ENCODE measurements at places on chromosomes 6 and 20.
A peak's percentile ranks its signal among the peaks of the same experiment; 100 is the strongest.

DNA sequence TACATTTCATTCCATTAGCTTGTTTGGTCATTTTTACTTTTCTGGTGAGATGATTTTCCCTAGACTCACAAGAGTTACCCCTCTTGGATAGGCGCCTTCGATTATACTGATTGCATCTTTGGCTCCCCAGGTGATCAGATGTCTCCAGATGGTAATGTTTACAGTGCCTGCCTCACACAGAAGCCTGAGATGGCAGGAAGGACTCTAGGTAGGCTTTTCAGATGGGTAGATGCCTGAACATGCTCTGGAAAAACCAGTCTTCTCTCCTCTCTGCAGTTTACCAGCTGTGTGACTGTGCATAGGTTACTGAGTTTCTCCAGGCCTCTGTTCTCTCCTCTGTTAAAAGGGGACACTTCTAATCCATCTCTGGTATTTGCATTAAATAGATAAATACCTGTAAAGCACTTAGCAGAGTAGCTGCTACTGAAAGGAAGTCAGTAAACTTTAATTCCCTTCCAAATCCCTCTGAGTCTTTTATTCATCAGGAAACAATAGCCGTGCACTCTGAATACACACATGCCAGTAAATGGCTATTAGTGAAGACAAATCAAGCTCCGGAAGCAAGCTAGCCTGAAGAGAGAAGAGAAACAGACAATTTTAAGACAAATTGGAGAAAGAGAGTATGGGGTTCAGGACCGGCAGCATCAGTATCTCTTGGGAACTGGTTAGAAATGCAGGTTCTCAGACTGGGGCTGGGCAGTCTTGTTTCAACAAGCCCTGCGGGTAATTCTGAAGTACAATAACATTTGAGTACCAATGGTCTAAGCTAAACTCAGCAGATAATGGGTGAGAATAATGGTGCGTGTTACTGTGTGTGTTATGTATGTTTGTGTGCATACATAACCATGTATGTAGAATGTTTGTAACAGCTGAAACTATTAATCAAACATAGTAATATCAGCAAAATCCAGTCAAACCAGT, 139.4 kb downstream of the UST start:
- DNase-seq: no peak

DNA sequence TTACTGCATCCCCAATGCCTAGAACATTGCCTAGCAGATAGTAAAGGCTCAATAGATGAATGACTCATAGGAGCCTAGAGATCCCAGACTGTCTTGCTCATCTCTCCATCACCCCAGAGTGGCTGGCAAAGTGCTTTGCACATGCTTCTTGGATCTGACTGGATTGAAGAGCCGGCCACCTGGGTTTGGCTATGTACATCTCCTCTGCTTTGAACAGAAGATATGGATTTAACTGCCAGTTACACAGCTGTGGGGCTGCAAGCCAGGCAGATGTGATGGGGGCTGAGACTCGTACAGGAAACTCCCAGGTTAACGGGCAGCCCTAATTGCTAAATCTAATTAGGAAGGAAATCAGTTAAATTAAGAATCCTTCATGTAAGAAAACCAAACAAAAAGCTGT, 28.6 kb downstream of the MYLIP start:
- DNase-seq: no peak

- no peak for DNase-seq
Observed at GRCh38 chr6:105102186-105102585, 77.6 kb downstream of the POPDC3 start.

DNA sequence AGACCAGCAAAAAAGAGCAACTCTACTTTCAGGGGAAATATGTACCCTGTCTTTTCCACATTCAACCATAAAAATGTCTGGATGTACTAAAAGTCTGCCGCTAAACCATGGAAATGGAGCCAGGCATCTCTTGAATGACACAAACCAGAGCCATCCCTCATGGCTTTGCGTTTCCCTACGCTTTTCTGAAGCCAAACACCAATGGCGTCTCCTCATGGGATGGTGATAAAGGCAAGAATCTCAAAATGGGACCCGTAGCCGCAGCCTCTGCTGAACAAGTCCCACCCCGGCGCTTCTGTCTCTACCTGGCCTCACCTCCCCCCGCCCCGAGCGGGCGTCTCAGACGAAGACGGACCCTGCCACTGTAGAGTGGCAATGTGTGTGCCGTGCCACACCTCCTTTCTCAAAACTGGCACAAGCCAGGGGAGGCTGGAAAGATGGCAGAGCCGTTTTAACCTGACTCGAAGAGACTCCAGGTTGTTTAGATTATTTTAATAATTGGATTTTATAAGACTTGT, 80.3 kb upstream of the AFDN start:
- DNase-seq: no peak

- DNase-seq: no peak
Observed at GRCh38 chr6:13089296-13089994, 238.9 kb downstream of the TBC1D7 start.

GRCh38 chr6:87196275-87196842, 41.0 kb downstream of the ZNF292 start:
- DNase-seq: no peak

DNA sequence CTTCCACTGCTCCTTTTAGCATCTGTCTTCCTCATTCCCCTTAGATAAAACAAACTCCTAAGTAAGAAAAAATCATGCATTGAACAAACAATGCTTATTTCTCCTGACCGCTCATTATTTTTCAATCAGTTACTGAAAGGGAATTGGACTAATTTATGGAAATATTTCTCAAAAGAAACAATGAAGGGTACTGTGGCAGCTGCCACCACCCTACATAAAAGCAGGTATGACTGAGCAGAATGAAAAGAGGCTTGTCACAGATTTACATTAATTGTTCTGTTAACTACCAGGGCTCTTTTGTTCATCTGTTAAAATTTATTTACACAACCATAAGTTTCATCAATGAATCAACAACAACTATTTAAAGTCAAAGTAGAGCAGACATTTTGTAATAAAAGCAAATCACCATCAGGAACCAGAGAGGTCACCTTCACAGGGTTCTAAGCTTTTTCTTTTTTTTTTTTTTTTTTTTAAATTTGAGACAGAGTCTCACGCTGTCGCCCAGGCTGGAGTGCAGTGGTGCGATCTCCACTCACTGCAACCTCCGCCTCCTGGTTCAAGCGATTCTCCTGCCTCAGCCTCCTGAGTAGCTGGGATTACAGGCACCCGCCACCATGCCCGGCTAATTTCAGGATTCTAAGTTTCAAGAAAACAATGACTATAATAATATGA, 204.0 kb downstream of the PTPRK start:
- DNase-seq: no peak

DNA sequence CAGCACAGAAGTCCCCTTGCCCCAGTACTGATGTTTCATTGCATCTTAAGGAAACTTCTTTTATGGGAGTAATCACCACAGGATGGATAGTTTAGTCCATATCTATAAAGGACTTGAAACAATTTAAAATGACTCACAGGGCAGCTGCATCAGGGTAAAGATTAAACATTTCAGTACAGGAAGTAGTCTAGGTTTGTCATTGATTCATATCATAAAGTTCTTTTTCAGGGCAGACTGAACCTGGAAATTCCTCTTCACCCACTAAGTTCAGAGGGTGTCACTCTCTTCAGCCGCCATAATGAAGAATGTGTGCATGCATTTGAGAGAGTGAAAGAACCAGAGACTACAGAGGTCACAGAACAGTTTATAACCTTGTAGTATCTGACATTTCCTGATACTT, 296.3 kb upstream of the JAG1 start:
- DNase-seq: no peak

GRCh38 chr6:6804843-6805615, 216.5 kb downstream of the LY86 start:
- no peak for DNase-seq

GRCh38 chr6:157253017-157253416, 70.3 kb downstream of the TMEM242 start:
- no peak for DNase-seq

DNA sequence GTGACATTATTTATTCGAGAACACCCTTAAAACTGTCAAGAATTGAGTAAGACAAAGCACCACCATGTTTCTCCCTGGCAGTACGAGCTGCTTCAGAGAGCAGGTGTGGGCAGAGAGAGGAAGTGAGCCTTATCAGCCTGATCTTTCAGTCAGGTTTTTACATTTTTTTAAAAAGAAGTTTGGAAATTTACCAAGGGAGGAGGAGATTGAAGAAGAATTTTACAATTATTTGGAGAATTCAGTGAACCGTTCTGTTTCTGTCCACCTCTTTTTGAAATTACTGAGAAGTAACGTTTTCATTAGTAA, 75.5 kb downstream of the ZDHHC14 start:
- no peak for DNase-seq

- peak; percentile 96 for DNase-seq
Observed at GRCh38 chr6:15621203-15622044, 41.4 kb downstream of the DTNBP1 start.

- DNase-seq: no peak
Observed at GRCh38 chr6:54112151-54112650, 958 bp downstream of the MLIP start.

DNA sequence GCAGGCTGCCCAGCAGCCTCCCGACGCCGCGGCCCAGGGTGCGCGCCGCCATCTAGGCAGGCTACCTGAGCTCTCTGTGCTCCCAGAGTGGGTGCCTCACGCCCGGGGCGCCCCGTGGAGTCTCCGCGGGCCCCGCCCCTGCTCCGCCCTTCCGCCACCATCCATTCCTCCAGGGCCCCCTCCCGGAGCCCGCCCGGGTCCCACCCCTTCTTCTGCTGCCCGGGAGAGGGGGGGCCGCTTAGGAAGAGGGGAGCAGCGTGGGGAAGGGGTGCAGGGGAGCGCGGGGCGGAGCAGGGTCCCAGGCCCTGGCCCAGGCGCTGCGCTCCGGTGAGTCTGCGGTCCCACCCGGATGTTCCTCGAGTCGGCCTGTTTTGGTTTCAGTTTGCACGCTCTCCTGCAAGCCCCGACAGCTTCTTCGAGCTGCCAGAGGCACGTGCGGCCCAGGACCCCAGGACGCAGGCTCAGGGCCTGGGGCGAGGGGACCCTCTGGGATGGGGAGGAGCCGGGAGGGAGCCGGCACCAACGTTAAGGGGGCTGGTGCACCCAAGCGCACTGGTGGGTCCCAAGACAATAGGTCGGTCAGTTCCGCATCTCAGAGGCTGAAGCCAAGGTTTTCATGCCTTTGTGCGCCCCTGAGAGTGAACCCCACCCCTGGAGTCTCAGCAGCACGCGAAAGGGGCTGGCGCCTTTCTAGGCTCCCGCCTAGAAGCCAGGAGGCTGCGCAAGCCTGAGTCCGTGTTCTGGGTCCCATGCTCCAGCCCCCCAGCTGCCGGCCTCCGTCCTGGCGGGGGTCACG, at the start of gene ACSS1:
Gene ACSS1, minus strand, starts transcription at position 89 of the 796 bp plus-strand sequence. Its CDS starts 37 bp downstream, at position 52.
- DNase-seq: no peak

GRCh38 chr6:20252311-20252710, 40.0 kb upstream of the MBOAT1 start:
- no peak for DNase-seq

DNA sequence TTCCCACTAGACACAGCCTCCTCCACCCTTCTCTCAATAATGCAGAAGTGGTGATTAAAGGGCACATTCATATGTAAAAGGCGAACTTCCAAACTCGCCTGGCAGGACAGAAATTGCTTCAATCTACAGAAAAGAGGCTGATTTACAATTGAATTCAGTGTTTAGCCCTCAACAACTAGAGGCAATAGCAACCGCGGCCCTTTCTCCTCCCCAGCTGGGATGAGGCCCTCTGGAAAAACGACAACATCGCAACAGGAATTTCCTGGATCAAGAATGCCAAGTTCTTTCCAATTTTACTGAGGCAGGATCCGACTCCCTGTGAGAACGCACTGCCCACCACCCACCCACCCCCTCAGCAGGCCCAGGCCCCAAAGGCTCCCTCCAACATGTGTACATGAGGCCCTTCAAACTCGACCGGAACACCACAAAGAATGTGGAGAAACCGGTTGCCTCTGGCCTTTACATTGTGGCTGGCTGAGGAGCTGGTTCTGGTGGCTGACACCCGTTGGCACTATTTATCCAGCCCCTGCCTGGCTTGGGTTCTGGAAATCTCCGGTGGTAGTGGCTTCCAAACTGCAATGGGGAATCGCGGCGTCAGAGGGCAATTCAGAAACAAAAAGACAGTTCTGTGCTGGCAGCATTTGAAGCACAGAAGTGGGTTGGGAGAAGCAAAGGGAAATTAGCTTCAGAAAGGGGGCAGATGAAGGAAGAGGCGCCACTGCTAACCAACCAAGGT, 36.8 kb downstream of the ZMYND8 start:
- no peak for DNase-seq

- DNase-seq: peak; percentile 3
Observed at GRCh38 chr20:59518881-59519706, 85.2 kb upstream of the PHACTR3 start.

DNA sequence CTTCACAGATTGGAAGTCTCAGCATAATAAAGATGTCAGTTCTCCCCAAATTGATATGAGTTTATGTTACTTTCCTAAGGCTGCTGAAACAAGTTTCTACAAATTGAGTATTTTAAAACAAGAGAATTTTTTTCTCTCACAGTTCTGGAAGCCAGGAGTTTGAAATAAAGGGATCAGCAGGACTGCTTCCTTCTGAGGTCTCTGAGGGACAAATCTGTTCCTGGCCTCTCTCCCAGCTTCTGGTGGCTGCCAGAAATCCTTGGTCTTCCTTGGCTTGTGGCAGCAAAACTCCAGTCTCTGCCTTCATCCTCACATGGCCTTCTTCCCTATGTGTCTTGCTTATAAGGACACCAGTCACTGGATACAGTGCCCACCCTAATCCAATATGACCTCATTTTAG, 136.1 kb downstream of the TFAP2A start:
- DNase-seq: no peak

- DNase-seq: peak; percentile 67
Observed at GRCh38 chr20:36467076-36467999, 74.0 kb upstream of the MYL9 start.

- DNase-seq: no peak
Observed at GRCh38 chr6:1761477-1761877, 151.8 kb downstream of the FOXC1 start.

DNA sequence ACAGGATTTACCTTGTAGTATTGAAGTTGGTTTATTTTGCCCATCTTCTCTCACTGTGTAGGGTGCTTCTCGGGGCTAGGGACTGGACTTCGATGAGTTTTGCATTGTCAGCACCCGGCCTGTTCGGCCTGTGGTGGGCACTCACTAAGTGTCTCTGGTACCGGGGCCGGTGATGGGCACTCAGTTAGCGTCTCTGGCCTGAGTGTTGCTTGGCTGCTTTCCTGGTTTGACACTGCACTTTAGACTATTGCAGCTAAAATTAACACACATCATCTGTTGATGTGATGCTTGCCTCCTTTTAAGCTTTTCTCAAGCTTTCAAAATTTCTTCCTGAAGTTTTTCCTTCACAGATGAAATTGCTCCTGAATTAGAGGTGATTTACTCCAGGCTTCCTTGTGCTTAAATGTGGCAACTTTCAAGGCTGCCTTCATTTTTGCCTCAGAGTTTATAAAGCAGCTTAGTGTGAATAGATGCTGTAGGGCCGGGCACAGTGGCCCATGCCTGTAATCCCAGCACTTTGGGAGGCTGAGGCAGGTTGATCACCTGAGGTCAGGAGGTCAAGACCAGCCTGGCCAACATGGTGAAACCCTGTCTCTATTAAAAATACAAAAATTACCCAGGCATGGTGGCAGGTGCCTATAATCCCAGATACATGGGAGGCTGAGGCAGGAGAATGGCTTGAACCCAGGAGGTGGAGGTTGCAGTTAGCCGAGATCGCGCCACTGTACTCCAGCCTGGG, 41.7 kb upstream of the TULP4 start:
- DNase-seq: no peak
